ENCODE measurements at places on chromosomes 5 and 9.
A peak's percentile ranks its signal among the peaks of the same experiment; 100 is the strongest.

DNA sequence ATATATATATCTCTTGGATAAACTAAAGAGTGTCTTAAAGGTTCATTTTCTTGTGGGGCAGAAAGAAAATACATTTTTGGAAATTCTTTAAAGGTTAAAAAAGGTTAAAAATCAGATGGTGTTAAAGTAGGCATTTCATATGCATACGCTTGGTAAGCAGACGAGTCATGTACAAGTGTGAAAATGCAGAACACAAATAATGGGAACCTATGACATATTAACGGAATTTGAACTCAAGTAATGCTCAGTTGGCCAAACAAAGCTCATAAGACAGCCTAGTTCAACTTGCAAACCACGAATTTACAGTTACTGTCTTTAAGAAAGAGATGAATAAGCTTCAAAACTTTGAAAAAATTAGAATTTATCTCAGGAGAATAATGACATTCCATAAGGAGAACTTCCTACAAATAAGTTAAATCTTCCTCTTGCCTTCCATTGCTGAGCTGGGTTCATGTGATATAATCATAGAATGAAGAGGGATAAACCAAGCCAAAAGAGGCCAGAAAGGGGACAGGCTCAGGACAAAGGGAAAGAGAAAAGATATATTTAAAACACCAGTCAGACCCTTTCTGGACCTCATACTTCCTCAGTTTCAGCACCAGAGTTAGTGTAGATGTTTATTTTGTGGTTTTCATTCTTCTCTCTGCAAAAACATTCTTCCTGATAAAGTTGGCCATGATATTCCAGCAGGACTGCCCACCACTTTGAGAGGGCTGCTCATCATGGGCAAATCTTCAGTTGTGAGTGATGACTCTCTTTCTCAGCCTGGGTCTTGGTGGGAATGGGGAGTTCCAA, 256.7 kb upstream of the CD180 start:
- no peak for DNase-seq

DNA sequence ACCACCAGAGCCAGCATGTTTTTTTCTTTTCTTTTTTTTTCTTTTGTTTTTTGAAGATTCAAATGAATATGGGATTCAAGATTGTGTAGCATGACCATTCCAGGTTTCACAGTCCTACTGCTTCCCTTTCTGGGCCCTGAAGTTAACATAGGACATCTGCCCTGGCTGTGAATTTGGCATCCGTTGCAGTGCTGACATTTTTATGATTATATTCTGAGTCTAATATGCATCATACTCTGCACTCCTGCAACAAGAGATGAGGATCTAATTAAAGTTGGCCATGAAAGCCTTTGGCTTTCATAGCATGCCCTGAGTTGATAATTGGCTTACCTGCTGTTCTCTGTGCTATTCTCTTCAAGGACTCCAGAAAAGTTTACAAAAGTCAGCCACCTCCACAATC, 29.8 kb downstream of the C5orf22 start:
- DNase-seq, result peak; percentile 10

GRCh38 chr5:95784514-95785302, 37.8 kb downstream of the GLRX start:
- DNase-seq, result no peak

- no peak for DNase-seq
Observed at GRCh38 chr9:14006386-14007187, 307.4 kb downstream of the NFIB start.

DNA sequence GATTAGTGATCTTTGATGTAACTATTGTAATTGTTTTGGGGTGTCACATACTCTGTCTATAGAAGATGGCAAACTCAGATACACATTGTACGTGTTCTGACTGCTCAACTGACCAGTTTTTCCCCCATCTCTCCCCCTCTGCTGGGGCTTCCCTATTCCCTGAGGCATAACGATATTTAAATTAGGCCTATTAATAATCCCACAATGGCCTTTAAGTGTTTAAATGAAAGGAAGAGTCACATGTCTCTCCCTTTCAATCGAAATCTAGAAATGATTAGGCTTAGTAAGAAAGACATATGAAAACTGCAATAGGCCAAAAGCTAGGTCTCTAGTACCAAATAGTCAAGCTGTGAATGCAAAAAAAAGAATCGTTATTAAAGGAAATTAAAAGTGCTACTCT, 265.6 kb downstream of the TMEM232 start:
- DNase-seq, result no peak

GRCh38 chr5:89173528-89173927, 290.5 kb upstream of the MEF2C start:
- DNase-seq, result no peak

- no peak for DNase-seq
Observed at GRCh38 chr5:89042746-89043145, 159.8 kb upstream of the MEF2C start.

- DNase-seq, result no peak
Observed at GRCh38 chr9:76651119-76651705, 113.0 kb upstream of the PCA3 start.

DNA sequence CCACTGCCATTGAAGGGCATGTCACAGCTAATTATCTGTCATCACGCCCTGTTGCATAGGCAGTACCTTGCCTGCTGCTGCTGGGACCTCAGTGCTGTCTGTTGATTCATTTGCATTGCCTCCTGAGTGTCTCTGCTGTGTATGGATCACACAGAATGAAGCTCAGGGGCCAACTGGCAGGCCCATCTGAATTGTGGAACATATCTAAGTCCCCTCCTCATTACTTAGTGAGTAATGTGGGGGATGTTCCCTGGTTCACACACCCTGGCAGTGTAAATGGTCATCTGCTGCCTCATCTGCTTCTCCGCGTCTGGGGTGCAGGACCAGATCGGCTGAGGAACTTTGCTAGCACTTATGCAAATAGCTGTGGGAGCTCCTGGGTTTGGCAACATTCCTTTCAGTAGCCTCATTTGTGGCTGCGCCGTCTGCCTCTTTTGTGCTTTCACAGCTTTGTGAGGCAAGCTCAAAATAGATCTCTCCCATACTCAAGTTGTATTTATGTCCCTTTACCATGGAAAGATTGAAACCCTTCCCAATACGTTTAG, 25.4 kb downstream of the TYRP1 start:
- peak; percentile 63 for DNase-seq

Measured in fibroblast of skin of left quadriceps (primary cell).